ENCODE measurements at places on chromosomes 13 and 19.
A peak's percentile ranks its signal among the peaks of the same experiment; 100 is the strongest.

- DNase-seq: peak; percentile 31
Measured at GRCh38 chr19:47446534-47447469, 24.9 kb downstream of the SLC8A2 start.

DNA sequence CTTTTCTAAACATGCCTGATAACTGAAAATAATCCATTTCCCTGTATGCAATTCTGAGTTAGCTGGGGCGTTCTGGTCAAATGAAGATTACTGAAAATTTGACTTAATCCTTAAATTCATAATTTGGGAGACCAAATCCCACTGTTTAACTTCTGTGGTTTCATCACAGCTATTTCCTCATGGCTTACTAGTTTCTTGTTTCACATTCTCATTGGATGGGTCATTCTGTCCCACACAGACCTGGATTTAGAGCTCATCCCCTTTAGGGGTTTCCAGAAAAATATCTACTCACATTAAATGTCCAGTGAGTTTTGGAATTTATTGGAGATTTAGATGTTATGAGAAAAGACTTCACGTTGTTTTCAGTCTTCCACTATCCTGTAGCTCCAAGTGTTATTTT is 709.3 kb upstream of the KLHL1 start:
- DNase-seq: no peak

DNA sequence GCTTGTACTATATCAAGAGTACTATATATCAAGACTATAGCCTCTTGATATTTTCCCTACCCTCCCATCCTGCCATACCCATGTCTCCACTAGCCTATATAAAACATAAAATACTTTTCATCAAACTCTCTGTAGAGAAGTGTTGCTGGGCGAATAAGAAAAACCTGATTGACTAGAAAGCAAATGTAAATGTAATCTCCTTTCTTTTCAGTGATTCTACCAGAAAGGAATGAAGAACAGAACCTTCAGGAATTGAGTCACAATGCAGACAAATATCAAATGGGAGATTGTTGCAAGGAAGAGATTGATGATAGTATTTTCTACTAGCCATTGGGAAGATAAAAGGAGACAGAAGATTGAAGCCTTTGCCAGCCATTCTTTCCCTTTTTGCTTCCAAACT is 89.2 kb downstream of the KCNRG start:
- no peak for DNase-seq

GRCh38 chr19:1932395-1932794 is 8.6 kb upstream of the CSNK1G2 start:
- DNase-seq: no peak

DNA sequence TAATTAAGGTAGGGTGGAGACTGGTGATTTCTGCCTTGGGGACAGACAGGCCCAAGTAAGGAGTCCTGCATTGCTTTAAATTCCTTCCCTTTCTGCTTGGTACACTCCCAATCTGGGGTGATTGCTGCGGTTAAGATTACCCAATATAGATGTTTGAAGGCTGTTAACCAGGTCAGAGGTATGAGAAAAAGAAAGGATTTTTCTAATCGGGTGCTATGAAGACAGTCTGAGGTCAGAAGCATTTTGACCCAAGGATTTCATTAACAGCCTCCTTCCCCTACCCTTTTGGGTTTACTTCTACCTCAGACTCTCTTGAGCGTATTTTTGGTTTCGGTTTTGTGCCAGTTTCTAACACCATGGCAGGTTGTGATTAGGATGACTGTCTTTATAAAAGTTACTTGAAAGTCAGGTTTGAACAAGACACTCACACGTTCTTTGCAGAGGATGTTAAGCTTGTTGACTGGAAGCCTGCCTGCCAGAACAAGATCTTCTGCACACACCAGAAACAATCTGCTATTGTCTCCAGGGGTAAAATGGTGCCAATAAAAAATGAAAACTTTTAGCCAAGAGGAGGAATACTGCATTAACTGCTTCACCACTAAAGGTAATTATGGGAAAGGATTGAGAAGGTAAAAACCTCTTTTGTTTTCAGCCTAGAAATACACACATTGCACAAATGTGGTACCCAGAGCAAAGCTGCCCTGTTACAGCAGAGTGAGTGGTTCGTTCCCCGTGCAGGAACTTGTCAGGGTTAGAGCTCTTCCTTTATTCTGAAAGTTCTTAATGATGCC is 108.8 kb downstream of the NDFIP2 start:
- no peak for DNase-seq

- DNase-seq: no peak
Measured at GRCh38 chr13:51848674-51849073, 3.7 kb upstream of the TMEM272 start.

- no peak for DNase-seq
Measured at GRCh38 chr13:94415500-94416237, 63.8 kb downstream of the DCT start.

GRCh38 chr19:53881482-53882390 is at the start of gene PRKCG:
Gene PRKCG (plus strand): TSS chr19:53882197. CDS start chr19:53882495, 298 bp downstream.
- no peak for DNase-seq

DNA sequence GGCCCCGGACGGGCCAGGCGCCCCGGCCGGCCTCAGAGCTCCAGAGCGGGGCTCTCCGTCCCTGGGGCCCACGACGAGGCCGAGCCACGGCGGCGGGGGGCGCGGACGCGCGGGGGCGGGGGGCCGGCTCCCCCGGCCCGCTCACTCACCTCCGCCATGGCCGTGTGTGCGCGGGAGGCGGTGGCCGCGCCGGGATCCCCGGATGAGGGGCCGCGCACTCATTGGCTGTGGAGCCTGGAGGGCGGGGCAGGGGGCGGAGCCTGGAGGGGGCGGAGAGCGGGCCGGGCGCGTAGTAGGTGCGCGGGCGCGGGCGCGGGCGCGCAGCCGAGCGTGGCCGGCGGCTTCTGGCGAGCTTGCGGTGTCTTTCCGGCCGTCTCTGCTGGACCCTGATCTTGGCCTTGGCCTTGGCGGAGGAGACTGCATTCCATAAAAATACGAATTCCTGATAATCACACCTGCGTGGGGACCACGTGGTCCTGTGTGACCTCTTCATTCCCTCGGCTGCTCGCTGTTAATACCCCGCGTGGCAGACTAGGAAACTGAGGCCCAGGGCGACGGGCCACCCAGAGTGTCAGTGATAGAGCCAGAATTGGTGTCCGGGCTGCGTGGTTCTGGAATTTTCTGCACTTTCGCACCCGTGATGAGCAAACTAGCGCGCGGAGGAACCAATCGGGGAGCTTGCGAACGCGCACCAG is at the start of gene MIER2:
Gene MIER2, minus strand, starts transcription at position 172 of the 695 bp plus-strand sequence. Its CDS starts 14 bp downstream, at position 158.
- DNase-seq: peak; percentile 71

- no peak for DNase-seq
Measured at GRCh38 chr13:105452895-105453294, 1082.6 kb downstream of the EFNB2 start.

- no peak for DNase-seq
Measured at GRCh38 chr13:99276706-99277105, 18.5 kb upstream of the GPR18 start.

DNA sequence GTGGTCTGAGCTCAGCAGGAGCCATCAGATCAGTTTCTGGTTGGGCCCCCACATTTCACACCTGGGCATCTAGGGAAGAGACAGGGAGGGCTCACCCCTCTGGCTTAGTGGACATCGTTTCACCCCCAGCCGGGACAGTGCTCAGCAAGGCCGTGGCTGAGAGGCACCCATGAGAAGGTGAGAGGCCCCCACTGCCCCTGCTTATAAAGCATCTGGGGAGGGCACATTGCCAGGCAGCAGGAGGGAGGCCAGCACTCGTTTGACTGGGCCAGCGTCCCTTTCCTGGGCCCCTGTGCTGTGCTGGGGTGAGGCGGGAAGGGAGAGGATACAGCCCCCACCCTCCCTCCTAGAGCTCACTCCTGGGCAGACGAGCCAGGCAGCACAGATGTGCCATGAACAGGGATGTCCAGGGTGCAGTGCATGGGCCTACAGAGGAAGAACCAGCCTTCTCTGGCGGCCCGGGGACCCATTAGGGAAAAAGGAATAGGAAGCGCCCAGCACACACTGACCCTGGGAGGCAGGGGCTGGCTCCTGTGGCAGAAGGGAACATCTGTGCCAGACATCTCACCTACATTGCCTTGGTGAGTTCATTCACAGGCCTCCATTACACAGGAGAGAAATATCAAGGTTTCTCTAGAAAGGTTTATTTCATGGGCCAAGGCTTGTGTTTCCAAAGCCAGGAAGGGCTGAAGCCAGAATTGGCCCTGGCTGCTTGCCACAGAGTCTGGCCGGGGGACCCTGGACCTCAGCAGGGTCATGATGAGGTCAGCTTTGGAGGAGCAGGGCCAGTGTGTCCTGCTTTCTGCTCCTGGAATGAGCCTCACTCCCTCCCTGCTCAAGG is 7.7 kb downstream of the AP1M1 start:
- DNase-seq: no peak

DNA sequence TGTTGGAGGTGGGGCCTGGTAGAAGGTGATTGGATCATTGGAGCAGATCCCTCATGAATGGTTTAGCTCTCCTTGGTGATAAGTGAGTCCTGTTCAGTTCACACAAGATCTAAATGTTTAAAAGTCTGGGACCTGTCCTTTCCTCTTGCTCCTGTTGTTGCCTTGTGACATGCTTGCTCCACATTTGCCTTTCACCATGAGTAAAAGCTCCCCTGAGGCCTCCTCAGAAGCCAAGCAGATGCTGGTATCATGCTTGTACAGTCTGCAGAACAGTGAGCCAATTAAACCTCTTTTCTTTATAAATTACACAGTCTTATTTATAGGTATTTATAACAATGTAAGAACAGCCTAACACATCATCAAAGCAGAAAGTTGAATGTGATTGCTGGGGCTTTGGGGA is 24.2 kb upstream of the RFC3 start:
- no peak for DNase-seq

DNA sequence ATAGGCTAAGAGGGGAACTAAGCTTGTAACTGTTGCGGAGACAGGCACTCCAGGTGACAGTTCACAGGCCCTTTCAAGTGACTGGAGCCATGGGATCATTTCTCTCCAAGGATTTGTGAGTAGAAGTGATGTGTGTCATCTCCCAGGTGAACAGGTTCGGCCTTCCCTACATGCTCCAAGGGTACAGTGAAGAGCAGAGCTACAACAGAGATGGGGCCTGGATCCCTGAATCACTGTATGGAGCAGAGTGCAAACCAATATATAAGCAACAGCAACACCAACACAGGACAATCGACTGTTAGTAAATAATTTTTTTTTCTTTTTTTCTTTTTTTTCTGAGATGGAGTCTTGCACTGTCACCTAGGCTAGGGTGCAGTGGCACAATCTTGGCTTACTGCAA is 15.0 kb downstream of the ZSCAN18 start:
- no peak for DNase-seq

- no peak for DNase-seq
Measured at GRCh38 chr19:40054632-40055031, 1.4 kb downstream of the ZNF780B start.

DNA sequence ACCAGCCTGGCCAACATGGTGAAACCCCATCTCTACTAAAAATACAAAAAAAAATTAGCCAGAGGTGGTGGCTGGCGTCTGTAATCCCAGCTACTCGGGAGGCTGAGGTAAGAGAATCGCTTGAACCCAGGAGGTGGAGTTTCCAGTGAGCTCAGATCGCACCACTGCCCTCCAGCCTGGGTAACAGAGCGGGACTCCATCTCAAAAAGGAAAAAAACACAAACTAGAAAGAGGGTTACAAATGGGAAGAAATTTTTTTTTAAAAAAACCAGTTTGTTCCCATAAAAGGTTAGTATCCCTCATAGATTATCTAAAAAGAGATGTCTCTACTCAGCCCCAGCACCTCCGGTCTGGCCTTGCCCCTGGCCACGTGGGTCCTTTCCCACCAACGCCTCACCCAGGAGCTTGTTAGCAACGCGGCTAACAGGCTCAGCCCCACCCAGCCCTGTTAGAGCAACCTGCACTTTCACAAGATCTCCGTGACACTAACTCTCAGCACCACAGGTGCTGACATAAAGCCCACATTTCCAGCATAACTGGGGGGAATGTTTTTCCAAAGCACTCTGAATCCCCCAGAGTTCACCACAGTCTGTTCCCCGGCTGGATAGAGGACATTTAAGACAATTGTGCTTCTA is 4.3 kb downstream of the DMKN start:
- DNase-seq: no peak

DNA sequence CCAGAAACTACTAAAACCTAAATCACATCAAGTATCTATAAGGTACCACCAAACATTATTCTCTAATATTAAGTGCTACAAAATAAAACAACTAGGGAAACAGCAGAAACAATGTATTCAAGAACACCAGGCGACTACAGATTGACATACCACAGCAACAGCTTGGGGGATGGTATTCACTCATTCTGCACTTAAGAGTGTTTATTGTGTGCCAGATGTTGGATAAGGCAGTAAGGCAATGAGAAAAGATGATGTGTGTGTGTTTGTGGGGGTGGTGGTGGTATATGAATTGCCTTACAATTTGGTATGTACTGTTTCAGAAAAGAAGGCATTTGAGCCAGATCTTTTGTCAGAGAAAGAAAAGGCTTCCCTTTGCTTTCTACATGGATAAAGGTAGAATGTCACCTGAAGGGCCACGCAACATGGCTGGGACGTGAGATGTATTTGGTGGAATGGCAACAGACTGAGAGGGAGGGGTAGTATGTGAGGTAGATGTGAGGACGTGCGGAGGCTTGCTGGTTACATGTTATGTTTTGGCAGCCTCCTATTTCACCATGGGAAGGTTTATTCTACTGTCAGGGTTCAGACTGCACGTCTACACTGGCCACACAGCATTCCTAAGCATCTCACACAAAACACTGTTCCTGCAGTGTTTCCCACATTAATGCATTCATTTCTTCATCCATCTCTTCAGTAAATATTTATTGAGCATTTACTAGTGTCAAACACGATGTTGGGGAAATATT is 300.7 kb downstream of the KLF12 start:
- DNase-seq: no peak

GRCh38 chr13:40148101-40148500 is 492.6 kb downstream of the COG6 start:
- DNase-seq: no peak

DNA sequence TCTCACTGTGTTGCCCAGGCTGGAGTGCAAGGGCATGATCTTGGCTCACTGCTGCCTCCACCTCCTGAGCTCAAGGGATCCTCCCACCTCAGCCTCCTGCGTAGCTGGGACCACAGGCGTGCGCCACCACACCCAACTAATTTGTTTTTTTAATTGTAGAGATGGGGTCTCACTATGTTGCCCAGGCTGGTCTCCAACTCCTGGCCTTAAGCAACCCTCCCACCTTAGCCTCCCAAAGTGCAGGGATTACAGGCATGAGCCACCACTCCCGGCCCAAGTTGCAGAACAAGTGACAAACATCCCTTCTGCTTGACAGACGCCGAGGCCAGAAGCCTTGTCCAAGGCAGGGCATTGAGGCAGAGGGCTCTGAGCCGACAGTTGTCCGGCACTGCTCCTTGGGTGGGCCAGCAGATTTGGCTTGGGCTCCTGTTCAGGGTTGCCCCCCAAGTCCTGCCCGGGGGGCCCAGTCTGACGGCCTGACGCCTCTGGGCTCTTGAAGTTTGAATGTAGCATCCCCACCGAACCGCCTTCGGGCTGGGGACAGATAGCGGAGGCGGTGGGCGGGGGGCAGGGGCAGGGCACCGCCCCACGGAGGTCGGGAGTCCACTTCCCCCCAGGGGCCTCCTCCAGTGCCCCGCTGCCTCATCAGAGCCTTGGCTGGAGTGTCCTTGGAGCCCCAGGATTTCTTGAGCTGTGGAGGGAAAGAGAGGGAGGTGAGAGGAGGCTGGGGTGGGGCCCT is 5.7 kb upstream of the SPACA4 start:
- DNase-seq: no peak
